ENCODE measurements at places on chromosomes 5 and 9.

DNA sequence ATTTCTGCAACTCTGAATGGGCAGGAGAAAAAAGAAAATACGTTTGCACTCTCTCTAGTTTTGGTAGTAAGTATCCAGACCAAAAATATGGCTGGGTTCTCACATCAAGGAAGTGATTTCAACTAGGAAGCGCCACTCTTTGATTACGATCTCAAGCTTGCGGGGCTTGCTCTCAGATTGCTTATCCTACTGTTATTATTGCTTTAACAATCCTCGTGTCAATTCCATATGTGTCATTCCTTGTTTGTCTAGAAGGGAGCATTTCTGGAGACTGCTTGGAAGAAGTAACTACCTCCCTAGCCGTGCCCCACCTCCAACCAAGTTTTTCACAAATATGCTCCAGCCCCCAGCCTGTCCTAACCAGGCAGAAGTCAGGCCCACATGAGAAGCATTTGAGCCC lies 3.5 kb downstream of the PRUNE2 start:
- DNase-seq = no peak

DNA sequence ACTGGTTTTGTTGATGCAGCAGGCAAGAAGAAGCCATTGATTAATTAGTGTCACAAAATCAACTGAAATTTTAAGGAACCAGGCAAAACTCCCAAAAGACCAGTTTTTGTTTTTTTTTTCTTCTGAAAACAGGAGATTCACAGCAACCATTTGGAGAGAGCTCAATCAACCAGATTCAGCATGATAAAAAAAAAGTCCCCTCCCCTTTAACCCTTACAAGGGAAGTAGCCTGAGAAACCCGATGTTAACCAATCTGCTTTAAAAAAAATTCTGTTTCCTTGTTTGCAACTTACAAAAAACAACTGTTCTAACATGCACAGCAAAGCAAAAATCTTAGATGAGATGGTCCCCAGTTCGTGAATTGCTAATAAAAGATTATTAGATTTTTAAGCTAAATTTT lies 59.7 kb downstream of the HMHB1 start:
- DNase-seq = no peak

- DNase-seq = no peak
These were observed 2.0 kb upstream of the DOLPP1 start for GRCh38 chr9:129078691-129079503.

GRCh38 chr5:73532195-73532594 lies 33.2 kb downstream of the ANKRA2 start:
- DNase-seq = no peak

DNA sequence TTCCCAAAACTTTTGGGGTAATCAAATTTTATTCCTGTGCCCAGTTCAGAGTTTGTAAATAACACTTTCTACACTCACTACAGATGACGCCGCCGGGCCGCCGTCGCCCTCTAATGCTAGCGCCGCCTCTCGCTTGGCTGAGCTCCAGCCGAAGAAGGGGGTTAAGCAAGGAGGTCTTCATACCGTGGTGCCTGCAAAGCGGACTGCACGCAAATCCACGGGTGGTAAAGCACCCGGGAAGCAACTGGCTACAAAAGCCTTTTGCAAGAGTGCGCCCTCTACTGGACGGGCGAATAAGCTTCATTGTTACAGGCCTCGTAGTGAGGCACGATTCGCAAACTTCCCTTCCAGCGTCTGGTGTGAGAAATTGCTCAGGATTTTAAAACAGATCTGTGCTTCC lies 280.4 kb downstream of the MEF2C start:
- peak; percentile 6 for DNase-seq

- no peak for DNase-seq
These were observed 586.1 kb upstream of the CDH6 start for GRCh38 chr5:30607301-30607894.

GRCh38 chr9:123812984-123813383 lies 116.9 kb downstream of the DENND1A start:
- no peak for DNase-seq

DNA sequence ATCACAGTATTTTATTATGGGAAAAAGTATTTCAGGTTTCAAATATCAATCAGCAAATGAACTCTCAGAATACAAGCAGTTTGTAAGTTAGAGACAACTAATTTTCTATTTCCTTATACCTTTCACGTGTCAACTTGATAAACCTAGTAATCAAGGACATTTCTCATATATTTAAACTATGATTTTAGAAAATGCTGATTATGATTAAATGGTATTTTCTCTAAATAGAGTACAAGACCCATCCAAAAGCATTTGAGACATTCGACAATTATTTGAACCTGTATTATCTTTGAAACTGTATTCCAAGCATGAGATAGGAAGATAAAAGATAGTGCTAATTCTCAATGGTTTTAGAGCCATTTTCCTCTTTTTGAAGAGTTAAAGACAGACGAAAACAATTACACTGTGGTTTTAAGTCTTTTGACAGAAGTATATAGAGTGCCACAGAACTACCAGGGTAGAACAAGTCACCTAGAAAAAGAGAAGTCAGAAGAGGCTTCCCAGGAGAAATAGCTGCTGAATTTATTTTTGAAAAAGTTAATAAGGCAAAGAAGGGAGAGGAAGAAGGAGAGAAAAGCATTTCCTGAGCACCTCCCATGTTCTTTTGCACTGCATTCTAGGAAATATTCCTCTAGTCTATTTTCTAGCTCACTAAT lies 5.6 kb downstream of the MEIKIN start:
- DNase-seq = no peak

DNA sequence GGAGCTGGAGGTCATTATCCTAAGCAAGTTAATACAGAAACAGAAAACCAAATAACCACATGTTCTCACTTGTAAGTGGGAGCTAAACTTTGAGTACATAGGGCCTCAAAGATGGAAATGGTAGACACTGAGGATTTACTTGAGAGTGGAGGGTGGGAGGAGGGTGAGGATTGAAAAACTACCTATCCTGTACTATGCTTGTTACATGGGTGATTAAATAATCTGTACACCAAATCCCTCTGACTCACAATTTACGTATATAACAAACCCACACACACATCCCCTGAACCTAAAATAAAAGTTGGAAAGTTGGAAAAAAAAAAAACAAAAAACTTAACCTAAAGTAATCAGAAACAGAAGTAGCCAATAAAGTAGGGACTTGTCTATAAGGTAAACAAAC lies 48.8 kb upstream of the LARP1 start:
- DNase-seq = no peak

- no peak for DNase-seq
These were observed 9.9 kb downstream of the C9orf85 start for GRCh38 chr9:71921190-71921814.

DNA sequence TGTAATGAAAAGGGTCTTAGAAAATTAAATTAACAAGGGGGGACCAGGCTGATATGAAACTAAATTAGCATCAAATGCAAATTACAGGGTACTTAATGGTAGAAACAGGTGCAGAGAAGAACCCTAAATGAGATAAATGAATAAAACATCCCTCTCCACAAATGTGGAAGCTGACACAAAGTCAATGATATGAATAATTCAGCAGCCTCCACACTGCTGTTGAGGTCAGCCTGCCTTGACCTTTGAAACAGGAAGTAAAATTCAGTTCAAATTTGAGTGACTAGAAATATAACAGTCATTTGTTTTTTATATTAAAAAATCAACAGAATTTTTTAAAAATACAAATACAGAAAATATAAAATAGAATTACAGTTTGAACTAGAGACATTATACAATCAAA lies 40.0 kb downstream of the EBF1 start:
- DNase-seq = no peak

Measured in CD4-positive, alpha-beta T cell treated with Interferon alpha-2 for 1 hour (primary cell).